Nucleus accumbens (tissue), 56 donors: ENCODE measurements at places on chromosomes 6 and 20.

- DNase-seq, result no peak
Measured at GRCh38 chr6:118621799-118622470, 29.5 kb downstream of the CEP85L start.

GRCh38 chr20:63103402-63104311 lies 96.9 kb upstream of the BHLHE23 start:
- no peak for DNase-seq

DNA sequence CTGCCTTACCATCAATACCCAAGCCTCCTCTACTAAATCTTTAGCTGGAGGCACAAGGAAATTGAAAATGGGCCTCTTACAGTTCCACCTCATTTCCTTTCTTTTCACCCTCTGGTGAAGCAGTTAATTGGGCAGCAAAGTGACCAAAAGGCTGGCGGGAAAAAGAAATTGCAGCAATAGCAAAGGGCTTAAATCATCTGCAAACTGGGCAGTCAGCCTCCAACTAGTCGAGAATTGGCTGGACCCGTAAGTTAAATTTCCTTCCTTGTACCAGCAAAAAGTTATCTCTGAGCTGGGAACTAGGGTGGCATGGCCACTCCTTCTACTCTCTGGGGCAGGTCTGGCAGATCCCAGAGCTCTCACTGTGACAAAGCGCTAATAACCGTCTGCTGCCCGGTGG lies 33.5 kb downstream of the GHRH start:
- no peak for DNase-seq

DNA sequence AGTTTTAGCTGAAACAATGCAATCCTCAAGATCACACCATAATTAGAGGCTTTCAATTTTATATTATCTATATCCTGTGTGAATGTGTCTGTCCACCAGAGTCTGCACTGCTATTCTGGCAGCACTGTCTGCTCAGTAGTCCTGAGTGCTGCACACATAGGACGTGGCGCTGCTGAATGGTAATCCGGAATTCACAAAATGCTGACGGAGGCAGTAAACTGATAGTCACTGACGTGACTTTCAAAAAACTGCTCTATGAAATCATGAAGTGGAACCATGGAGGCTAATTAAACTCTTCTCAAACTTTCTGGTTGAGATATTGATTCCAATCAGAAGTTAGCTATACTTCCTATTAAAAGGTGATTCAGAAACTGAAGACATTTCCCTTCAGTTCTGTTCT lies 190.8 kb upstream of the NOX3 start:
- DNase-seq, result no peak

GRCh38 chr20:63542031-63542559 lies 4.9 kb upstream of the PTK6 start:
- DNase-seq, result no peak

GRCh38 chr6:19394051-19394450 lies 443.1 kb upstream of the ID4 start:
- no peak for DNase-seq

GRCh38 chr6:112209131-112209530 lies 45.2 kb downstream of the LAMA4 start:
- DNase-seq, result no peak

GRCh38 chr6:81067057-81067456 lies 685.4 kb downstream of the TENT5A start:
- DNase-seq, result no peak

- DNase-seq, result no peak
Measured at GRCh38 chr6:11854408-11855165, 76.0 kb upstream of the ADTRP start.

GRCh38 chr6:128337619-128338018 lies 182.8 kb downstream of the PTPRK start:
- DNase-seq, result no peak

DNA sequence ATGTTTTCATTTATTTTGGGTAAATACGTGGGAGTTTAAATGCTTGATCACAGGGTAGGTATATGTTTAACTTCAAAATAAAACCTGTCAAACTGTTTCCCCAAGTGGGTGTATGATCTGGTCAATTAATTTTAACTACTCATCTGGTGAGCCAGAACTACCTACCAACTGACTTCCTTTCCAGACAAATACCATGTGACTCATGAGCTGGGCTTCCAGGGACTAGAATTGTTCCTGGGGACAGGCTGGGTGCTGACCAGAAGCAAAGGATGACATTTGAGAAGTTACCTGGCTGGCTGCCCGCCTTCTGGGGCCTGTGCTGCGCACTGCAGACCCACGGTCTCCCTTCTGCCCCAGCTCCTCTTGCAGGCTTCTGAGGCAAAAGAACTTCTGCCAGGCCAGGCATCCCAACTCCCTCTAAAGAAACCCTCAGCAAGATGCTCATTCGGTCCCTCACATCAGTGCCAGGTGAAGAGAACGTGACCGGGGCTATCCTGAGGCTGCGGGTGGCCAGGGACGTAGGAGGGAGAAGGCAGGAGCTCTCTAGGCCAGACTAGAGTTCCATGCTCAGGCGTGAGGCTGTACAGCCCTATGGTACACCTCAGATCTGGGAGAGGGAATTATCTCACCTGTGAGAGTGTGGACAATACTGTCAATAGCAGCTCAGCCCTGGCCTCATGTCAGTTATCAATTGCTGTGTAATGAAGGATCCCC lies 103.6 kb downstream of the JPH2 start:
- no peak for DNase-seq

GRCh38 chr20:63877755-63878470 lies 12.8 kb downstream of the TPD52L2 start:
- no peak for DNase-seq

- no peak for DNase-seq
Measured at GRCh38 chr6:64644024-64644423, 1008.4 kb downstream of the PHF3 start.

DNA sequence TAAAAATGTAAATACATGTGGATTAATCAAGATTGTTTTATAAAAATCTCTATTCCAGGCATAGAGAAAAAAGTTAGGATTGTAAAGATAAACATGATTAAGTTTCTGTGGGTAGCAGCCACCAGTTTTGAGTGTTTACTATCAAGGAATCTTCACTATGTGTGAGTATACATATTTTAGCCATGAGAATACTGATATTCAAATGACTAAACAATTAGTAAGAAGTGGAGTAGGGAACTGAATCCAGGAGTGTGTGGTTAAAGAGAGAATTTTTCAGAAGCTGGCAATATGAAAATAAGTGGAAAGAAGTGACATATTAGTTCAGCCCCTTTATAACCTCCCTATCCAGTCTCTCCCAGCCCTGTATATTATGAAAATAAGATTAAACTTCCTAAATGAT lies 10.3 kb downstream of the ELOVL2 start:
- DNase-seq, result no peak

DNA sequence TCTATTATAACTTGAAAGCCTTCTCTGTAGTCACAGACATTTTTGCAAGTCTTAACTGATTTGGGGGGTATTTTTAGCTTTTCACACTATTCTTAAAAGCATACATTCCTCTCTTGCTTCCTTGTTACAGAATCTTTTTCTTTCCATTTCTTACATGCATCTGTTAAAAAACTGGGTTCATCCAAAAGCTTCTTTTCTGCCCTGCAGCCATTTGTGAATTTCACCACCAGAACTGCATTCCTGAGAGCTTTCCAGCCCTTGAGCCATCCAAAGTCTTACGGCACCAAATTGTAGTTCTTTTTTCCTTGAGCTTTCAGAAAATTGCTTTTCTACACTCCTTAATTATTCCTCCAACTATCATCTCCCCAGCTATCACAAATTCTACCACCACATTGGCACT lies 19.7 kb upstream of the GSTA4 start:
- DNase-seq, result no peak

DNA sequence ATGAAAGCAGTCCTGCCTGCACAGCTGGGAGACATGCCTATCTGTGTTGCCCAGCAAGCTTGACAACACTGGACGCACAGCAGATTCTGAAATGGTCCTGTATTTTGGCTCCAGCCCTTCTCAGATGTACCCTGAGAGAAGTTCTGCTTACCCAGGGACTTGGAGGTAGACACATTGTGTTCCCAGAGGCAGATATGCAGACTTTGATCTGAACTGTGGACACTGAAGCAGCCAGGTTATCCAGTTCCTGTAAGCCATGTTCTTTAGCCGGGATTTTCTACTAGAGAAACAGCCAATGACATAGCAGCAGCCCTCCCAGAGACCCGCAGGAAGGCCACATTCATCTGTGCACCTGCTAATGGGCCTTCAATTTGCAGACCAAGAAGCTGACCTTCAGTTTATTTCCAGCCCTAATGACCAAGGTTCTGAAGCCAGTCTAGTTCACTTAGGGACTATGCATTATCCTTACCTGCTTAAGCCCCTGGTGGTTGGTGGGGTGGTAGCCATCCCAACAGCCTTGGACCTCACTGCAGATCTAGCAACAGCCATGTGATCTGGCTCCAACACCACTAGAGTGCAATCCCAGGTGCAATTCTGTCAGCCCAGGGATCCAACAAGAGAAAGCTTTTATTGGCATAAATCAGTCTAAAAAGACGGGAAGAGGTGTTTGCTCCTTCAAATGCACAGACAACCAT lies 134.2 kb downstream of the MEI4 start:
- no peak for DNase-seq

DNA sequence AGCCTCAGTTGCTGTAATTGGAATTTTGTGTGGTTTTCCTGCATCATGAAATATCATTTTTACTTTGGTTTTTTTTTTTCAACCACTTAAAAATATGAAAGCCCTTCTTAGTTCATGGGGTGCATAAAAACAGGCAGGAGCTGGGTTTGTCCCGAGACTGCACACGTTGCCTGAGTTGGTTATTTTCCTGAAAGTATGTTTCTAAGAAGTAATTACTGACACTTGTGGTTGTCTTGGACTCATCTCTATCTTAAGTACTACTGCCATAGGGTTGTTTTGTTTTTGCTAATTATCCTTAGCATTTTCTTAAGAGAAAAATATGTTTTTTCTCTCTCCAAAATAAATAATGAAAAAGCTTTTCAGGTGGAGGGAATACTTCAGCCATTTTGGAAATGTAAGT lies 40.1 kb downstream of the FAM120B start:
- DNase-seq, result no peak

DNA sequence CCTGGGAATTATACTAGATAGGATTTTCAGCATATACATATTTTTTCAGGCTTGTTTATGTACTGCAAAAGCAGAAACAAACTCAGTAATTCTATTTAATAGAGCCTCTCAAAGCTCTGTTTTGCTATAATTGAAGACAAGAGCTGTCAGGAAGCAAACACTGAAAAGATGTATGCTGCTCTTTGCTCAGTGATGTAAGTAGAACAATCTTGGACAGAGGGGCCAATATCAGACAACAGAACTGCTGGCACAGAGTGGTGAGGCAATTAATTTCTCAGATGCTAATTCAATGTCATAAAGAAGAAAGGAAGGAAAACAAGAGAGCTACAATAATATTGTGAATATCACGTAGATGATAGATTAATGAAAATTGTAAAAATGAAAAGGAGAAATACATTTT lies 663.3 kb upstream of the ADGRB3 start:
- no peak for DNase-seq

- DNase-seq, result no peak
Measured at GRCh38 chr6:159978291-159979135, 9.6 kb downstream of the IGF2R start.

GRCh38 chr20:1631309-1632151 lies 11.7 kb upstream of the SIRPB1 start:
- no peak for DNase-seq

DNA sequence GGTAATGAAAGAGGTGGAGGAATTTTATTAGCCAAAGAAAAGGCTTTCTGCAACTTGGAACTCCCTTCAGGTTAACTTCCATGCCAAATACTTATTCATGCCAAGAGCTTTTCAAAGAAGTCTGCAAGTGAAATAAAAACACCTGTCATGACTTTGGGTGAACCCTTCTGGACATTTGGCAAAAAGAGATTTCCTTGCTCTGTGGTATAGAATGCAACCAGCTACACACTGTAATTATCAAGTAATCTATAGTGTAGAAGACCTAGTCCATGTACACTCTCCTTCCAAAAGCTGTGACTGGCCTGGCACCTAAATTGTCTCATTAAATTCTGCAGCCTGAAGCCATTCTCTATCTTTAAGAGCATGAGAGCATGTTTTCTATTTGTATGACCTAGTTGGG lies 232.3 kb downstream of the COL12A1 start:
- DNase-seq, result no peak

- no peak for DNase-seq
Measured at GRCh38 chr6:102355578-102355977, 962.1 kb downstream of the GRIK2 start.

GRCh38 chr6:136526196-136526930 lies 23.9 kb downstream of the MAP7 start:
- peak; percentile 73 for DNase-seq

DNA sequence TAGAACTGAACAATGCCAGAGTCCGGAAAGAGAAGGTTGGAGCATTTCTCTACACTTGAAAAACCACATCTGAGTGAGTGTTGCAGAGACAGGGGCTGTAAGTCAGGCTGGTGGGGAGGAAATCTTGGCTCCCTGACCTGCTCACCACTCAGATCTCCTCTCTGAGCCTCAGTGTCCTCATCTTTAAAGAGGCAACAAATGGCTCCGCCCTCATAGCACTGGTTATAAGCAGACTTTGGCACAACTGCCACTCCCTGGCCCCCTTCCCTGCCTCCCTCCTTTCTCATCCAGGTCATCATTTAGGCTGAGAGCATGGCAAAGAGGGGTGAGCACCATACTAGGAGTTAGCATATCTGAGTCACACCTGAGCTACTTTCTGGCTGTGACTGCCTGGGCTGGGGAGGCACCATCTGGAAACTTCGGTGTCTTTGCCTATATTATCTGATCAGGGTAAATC lies 10.6 kb downstream of the SIRPG start:
- DNase-seq, result no peak

DNA sequence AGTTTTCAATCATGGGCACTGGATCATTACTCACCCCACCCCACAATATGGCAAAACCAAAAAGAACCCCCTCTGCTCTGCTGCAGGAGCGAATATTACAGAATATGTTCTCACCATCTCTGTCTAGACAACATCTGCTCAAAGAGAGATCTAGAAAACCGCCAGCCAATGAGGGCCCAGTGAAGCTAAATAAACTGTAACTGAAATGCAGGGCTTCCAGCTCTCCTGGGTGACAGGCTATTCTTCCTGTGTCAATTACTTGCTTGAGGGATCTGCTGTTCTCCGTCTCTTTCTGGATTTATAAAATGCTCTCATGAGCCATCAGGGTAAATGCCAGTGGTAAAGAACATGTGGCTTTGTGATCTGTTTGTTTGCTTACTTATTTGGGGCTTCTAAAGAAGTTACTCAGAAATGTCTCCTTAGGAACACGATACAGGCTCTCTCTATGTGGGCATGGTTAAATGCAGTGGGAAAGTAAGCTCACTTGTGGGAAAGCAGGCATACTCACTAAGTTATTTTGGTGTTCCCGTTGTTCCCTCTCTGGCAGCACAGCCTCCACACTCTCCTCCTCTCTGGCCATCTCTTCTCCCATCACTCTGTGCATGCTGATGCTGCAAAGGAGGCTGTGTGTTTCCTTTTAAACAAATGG lies 44.8 kb downstream of the TTI1 start:
- DNase-seq, result no peak

- no peak for DNase-seq
Measured at GRCh38 chr6:34524971-34525370, 31.2 kb downstream of the SPDEF start.

DNA sequence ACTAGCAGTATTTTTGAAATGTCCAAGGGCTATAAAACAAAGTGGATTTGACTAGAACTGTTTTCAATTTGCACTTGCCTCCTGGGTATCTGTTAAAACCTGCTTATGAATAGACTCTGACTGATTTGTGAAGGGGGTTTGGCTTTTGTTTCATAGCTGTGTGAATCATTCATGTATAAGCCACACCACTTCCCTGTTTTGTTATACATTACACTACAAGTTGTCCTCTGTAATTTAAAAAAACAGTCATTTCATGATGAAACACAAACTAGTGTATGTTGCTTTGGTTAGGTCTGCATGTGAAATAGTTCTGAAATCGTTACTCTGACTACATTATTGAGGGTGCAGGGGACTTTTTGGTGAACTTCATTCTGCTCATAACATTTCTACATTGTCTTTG lies 121.7 kb downstream of the NKAIN2 start:
- DNase-seq, result no peak
